ENCODE measurements at places on chromosomes 1 and 21. TPM values are rescaled to one million over a fixed set of nuclear protein-coding genes. Genes with fewer than 3 reads are reported as not detected.

Gene TRIM46
- 0.08 TPM for total RNA-seq

Gene USH2A
- total RNA-seq, result 2.7 TPM

Gene GBP3
- 6.6 TPM for total RNA-seq

Gene OR10T2
- total RNA-seq, result not detected

Gene FBXO42
- total RNA-seq, result 17.1 TPM

Gene PDZK1IP1
- total RNA-seq, result not detected

Gene PKP1
- 0.08 TPM for total RNA-seq

Gene MEGF6
- 7.3 TPM for total RNA-seq

Gene ZFP69B
- 1.3 TPM for total RNA-seq

GRCh38 chr1:164640686-164641352 lies 81.8 kb downstream of the PBX1 start:
- no peak for DNase-seq

DNA sequence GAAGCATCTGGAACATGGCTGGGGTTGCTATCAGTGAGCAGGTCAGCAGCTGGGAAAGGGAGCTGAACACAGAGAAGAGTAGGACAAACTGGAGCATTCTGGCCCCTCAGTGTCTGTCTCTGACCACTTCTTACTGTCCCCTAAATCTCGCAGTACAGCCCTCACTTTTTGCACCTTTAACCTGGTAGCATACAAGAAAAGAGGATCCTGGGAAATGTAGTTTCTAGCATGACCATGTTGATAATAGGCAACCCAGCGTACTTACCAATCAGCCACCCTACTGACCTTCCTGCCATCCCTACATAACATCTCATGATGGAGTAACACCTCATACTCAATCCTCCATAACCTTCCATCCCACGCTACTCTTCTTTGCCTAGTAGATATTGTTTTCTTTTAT lies 99.1 kb upstream of the RAVER2 start:
- no peak for DNase-seq

GRCh38 chr1:206864939-206865671 lies at the start of gene IL20:
Gene IL20 (plus strand): TSS chr1:206865623. CDS start chr1:206865853, 230 bp downstream.
- DNase-seq, result peak; percentile 84

DNA sequence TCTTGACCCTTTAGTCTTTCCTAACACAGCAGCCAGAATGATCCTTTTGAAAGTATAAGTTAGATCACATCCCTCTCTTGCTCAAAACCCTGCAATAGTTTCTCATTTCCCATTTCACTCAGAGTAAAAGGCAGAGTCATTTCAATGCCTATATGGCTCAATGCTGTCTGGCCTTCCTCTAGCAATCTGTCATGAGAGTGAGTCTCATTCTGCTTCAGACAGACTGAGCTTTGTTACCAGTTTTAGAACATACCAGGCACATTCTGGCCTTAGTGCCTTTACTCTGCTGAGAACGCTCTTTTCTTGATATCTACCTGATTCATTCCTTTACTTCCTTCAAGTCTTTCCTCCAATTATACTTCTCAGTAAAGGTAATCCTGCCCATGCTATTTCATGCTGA lies 372.8 kb upstream of the PKN2 start:
- DNase-seq, result no peak

- no peak for DNase-seq
Observed at GRCh38 chr1:58739856-58740466, 40.1 kb upstream of the MYSM1 start.

- DNase-seq, result no peak
Observed at GRCh38 chr1:21774835-21775549, 8.0 kb downstream of the USP48 start.

GRCh38 chr1:32151319-32151787 lies 28.1 kb upstream of the TXLNA start:
- no peak for DNase-seq

- DNase-seq, result no peak
Observed at GRCh38 chr1:218930000-218930399, 243.7 kb upstream of the LYPLAL1 start.

GRCh38 chr1:179366093-179366800 lies 476 bp downstream of the AXDND1 start:
- DNase-seq, result no peak

DNA sequence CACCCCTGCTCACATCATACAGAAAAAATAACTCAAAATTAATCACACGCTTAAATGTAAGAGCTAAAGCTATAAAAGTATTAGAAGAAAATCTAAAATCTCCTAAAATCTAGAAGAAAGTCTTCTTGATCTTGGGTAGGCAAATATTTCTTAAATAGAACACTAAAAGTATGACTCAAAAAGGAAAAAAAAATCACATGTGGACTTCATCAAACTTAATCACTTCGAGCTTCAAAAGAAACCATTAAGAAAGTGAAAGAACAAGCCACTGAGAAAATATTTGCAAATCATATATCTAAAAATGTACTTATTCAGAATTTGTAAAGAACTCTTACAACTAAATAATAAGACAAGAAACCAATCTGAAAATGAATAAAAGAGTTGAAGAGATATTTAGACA lies 32.7 kb downstream of the LRRC52 start:
- DNase-seq, result no peak

- DNase-seq, result no peak
Observed at GRCh38 chr1:36142121-36142520, 7.2 kb downstream of the TRAPPC3 start.

GRCh38 chr1:246318622-246319021 lies 188.5 kb downstream of the SMYD3 start:
- no peak for DNase-seq

DNA sequence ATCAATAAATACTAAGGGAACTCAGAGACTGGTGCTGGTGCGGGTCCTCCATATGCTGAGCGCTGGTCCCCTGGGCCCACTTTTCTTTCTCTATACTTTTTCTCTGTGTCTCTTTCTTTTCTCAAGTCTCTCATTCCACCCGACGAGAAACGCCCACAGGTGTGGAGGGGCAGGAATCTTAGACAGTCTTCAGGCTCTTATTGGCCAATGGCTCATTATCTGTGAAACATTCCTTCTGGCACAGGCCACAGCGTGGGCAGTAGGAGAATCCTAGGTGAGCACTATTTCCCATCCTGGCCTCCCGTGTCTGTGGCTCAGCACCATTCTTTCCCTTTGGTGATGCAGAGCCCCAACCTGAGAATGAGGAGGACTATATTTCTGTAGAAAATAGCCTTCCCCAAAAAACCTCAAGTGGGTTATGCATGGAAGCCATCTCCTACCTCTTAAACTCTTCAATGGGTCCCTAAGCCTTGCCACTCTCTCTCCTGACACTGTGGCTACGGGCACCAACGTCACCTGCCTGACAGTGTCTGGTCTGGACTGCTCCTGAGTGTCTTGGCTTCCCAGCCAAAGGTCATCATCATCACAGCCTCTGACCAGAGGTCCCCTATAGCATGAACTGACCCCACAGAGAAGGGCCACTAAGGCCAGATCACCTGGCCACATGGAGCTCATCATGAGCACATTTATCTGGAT lies 6.2 kb upstream of the SLAMF1 start:
- no peak for DNase-seq

DNA sequence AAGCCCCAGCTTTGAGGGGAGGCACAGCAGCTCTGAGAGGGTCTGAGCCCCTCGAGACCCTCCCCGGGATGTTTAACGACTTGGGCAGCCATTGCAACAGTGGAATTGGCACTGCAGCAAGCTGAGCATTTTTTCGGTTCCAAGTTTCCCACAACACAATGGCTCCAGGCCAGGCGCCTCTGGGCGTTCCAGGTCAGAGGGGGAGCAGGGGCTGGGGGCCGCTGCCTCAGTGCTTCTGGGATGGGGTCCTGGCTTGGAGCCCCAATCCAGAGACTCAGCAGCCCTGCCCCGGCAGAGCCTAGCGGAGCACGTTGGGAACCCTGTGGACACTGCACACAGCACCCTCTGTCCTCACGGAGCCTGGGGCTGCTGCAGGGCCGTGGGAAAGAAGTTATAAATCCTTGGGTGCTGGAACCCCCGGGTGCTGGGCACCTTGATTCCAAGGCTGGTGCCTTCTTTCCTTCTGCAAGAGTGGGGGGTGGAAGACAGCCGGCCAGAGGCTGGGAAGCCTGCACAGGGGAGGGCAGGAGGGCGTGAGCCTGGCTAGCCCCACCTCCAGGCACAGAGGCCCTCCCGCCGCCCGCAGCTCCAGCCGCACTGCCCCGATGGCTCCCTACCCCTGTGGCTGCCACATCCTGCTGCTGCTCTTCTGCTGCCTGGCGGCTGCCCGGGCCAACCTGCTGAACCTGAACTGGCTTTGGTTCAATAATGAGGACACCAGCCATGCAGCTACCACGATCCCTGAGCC lies 50.1 kb downstream of the COL18A1 start:
- DNase-seq, result peak; percentile 73

- no peak for DNase-seq
Observed at GRCh38 chr1:182400567-182400966, at the start of gene TEDDM1. Gene TEDDM1 (minus strand): TSS chr1:182400667. CDS start chr1:182400485, 182 bp downstream.

- DNase-seq, result no peak
Observed at GRCh38 chr1:111463029-111463683, 10.6 kb upstream of the C1orf162 start.

- DNase-seq, result no peak
Observed at GRCh38 chr1:156474966-156475365, 25.6 kb downstream of the MEF2D start.
